CD4-positive, alpha-beta memory T cell (primary cell): ENCODE measurements at places on chromosomes 1 and 21.

DNA sequence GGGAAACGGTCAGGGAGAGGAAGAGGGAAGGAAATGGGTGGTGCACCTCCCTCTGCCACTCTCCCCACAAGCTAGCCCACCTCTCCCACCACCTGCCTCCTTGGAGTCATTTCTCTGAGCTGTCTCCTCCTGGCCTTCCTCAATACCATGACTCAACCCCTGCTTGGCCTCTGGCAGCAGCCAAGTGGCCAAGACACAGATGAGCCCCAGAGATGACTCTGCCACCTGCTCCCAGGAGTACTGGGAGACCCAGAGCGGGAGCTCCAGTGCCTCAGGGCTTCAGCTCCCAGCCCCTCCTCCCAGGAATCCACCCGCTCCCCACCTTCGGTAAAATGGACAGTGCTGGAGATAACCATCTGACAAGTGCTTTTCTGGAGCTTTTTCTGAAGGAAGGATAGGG is 2.6 kb downstream of the S100A16 start:
- DNase-seq, result no peak

GRCh38 chr1:225451840-225452515 is 24.1 kb upstream of the LBR start:
- no peak for DNase-seq

DNA sequence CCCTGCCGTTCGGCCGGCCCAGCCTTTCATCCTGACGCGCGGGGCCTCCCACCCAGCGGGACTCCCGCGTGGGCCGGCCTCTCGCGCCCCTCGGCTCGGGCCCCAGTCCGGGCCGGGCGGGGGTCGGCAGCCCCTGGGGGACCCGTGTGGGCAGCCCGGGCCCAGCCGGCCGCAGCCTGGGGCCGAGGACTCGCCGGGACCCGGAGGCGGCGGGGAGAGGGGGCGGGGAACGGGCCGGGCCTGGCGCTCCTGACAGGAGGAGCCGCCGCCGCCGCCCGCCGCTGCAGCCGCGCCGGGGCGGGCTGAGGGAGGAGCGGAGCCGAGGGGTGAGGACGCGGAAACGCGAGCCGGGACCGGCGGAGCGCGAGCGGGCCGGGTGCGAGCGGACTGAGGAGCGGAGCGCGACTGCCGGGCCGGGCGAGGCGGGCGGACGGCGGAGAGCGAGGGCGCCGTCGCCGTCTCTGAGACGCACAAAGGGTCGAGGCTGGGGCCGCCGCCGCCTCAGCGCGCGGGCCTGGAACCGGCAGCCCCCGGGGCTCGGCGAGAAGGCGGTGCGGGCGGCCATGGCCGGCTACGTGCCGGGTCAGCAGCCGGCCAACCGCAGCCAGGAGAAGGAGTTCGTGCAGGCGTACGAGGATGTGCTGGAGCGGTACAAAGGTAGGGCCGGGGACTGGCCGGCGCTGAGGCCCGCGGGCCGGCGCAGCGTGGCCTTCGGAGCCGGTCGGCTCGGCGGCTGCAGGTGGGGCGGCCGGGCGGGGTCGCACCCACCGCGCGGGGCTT is 79.1 kb downstream of the NDUFS5 start:
- peak; percentile 55 for DNase-seq

DNA sequence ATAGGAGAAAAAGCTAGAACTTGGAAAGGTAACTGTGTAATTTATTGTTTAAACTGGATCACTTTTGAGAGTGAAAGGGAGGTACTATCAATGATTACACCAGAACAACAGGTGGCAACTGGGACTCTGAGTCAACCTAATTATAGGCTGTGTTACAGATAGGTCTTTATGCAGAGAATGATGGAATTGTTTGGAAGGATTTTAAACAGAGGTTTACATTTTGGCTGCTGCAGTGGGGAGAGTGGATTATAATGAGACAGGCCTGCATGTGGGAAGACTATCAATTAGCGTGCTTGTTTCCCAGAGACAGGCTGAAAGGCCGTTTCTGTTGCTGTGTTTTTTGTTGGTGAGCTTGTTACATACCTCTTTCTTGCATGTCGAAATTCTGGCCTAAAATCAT is 432.9 kb downstream of the PLA2G4A start:
- DNase-seq, result no peak

- no peak for DNase-seq
Measured at GRCh38 chr1:224867715-224868114, 61.8 kb upstream of the DNAH14 start.

DNA sequence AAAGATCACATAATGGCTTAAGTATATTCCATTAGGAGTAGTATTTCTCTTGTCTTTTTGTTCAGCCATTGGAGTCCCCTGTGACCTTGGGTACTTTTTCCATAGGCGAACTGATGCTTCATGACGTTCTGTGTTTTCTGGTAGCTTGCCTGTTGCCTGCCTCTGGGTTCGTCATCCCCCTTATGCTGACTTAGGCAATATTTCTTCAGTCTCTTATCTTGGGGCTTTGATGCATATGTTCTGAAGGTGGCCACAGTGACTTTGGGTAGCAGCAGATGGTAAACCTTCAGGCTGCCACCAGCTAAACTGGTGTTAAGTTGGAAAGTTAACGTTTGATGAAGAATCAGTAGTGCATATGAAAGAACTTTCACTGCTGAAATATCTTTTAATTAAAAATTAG is 170.2 kb downstream of the RPS6KC1 start:
- DNase-seq, result no peak

GRCh38 chr1:166020210-166020609 is 146.6 kb downstream of the FAM78B start:
- DNase-seq, result no peak

DNA sequence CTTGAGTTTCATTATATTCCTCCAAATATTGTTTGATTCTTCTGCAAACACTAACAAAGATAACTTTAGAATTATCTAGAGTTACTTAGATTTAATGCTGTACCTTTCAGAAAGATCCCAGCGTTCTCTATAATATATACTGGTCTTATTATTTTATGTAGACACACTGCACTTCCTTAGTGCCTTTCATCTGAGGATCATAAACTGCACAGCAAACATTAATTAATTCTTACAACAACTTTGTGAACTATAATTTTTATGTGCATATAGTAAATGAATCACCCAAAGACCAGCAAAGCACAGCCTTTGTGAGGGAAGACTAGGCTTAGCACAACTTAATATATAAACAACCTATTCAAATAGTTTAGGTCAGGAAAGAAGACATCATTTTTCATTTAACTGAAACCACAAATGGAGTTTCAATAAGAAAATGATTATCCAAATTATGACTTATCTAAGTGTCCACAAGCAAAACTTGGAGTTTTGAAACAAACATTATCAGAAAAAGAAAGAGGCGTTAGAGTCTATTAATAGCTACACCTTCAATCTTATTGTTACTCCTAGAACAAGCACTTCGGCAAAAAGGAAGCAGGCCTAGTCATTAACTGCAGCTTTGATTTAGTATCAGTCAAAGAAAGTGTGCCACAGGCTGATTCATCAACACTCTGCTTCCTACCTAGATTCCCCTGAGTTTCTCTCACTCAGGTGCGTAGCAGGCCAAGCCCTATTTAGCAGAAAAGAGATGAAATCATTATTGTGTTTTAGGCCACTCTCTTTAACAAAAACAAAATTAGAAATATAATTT is 22.5 kb upstream of the RC3H1 start:
- DNase-seq, result no peak

DNA sequence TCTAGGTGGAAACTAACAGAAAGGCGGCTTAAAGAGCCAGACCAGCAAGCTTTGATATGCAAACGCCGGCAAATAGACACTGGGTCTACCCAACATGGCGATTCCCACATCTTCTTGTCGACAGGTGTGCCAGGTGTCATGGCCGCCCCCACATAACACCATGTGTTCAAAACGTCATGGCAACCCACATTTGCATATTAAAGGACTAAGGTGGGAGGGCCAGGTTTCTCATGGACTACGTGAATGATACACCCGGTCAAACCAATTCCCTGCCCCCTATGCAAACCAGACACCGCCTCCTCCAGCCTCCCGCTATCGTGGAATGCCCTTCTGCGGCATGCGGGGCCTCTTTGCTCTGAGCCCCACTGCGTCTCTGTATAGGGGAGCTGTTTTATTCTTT is 41.3 kb downstream of the ICOSLG start:
- DNase-seq, result peak; percentile 29

GRCh38 chr1:164272156-164272555 is 286.8 kb upstream of the PBX1 start:
- DNase-seq, result no peak

DNA sequence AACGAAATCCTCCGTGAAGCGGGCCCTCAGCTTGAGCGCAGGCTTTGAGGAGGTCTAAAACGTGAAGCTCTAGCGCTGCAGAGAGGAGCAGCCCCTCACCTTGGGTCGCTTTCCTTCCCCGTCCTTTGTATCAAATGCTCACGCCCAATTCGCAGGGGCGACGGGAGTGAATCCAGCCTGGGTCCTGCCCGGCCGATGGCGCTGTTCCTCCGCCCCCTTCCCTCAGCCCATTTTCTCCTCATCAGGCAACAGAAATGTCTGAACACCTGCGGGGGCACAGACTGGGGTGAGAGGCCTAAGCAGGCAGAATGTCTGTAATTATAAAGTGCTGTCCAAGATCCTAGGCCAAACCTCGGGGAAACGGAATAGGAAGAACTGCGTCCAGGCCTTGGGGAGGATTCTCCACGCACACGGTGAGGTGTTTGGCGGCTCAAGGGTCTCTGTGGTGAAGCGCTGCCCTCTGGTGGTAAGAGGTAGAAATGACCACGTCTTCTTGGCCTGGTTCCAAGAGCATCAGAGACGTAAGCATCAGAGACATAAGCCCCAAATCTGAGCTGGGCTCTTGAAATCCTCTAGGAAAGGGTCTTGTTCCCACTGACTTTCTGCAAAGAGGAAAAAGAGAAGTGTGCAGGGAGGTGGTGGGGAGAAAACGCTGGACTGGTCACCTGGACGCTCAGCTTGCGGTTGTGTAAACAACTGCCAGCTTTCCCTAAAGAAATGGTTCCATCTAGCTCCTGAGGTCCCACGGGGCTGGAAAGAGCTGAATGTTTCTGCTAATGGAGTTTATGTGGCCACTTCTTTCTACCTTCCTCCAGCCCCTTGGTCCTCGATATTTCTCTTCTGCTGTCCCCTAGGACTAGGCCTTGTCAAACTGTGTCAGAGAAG is 92.1 kb upstream of the CD53 start:
- DNase-seq, result peak; percentile 76

- DNase-seq, result no peak
Measured at GRCh38 chr1:186188736-186189135, 186.3 kb downstream of the TPR start.

DNA sequence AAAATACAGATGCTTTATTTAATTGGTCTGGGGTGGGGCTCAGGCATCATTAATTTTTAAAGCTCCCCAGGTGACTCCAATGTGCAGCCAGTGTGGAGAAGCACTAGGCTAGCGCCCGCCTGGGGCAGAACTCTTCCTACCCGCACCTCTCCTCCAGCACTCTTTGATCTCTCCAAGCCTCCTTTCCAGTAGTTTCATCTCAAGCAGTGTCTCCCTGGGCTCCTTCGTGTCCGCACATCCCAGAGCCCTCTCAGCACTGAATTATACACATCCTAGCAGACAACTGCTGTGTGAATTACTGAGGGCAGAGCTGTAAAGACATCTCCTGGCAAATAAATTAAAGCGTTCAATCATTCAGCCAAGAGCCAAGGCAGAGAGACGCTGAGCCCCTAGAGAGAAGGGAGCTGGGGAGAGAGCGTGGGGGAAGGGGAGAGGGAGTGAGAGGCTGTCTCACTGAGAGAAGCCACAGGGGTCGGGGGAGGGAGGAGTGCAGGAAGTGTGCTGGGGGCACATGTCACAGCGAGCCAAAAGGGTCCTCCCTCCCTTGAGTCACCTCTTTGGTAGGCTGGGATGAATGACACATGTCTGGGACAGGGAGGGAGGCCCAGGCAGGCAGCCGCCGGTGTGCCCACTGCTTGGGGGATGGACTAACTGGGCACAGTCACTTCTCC is 21.0 kb upstream of the PARP1 start:
- no peak for DNase-seq
